ENCODE measurements at places on chromosomes 4 and X. TPM values are rescaled to one million over a fixed set of nuclear protein-coding genes. Genes with fewer than 3 reads are reported as not detected.

Gene KANTR
- total RNA-seq = 1.9 TPM

Gene SETD7
- 52.4 TPM for total RNA-seq

Gene SPATA18
- 4.6 TPM for total RNA-seq

Gene FBXO8
- 8.6 TPM for total RNA-seq

Gene SERTM2
- not detected for total RNA-seq

Gene ATP6AP2
- 136 TPM for total RNA-seq

Gene CSN2
- not detected for total RNA-seq

Gene NALF2
- 5.7 TPM for total RNA-seq

Gene MAOB
- 0.25 TPM for total RNA-seq

Gene MAGEE1
- total RNA-seq = 3.4 TPM

Gene PRICKLE3
- 16.7 TPM for total RNA-seq

Gene PWWP3B
- total RNA-seq = not detected

Gene ATRX
- total RNA-seq = 15.7 TPM

Gene BRS3
- total RNA-seq = not detected

Gene LRCH2
- 0.05 TPM for total RNA-seq

Gene FGD1
- 6.9 TPM for total RNA-seq

All from A549 treated with dexamethasone at 1 μM for 4 hours (cell line).